H9 (cell line): ENCODE measurements at places on chromosomes 6 and 20.

DNA sequence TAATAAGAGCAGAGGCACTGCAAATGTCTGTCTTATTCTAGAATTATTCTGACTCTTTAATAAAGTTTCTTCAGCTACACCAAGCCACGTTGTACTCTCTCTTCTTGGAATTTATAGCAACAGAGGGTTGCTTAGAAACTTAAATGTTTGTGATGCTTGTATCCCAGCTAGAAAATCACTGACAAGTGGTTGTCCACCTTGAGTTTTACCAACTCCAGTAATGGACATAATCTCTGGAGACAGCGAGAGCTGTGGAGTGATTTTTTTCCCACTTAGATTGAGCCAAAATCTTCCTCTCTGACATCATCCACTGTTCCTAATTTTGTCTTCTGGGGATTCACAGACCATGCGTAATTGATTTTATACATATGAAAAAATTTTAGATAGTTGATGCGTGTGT, 8.0 kb downstream of the ECT2L start:
- DNase-seq: no peak

- DNase-seq: no peak
These were observed 5.5 kb downstream of the FOXS1 start for GRCh38 chr20:31839782-31840487.

- no peak for DNase-seq
These were observed 22.9 kb downstream of the FAM110A start for GRCh38 chr20:856361-856775.

GRCh38 chr6:155378276-155378675, 64.0 kb upstream of the TFB1M start:
- no peak for DNase-seq

DNA sequence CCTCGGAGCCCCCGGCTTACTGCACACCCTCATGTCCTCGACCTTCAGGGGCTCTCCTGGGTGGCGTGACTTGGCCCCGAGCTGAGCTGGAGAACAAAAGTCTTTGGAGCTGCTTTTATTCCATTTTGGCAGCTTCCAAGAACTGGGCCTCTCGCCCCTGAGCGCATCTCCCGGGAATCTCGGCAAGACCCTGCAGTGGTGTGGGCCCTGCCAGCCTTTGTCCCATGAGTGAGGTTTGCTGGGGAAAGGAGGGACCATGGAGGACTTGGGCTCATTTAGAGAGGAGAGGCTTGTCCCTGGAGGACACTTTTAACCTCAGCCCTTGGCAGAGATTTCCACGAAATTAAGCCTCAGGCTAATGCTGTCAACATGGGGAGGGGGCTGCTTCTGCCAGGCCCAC, 62.3 kb upstream of the SLCO4A1 start:
- DNase-seq: no peak

- DNase-seq: no peak
These were observed 3.3 kb upstream of the THEMIS start for GRCh38 chr6:127904160-127904559.

GRCh38 chr6:15504581-15505350, 158.1 kb downstream of the DTNBP1 start:
- DNase-seq: no peak

- DNase-seq: no peak
These were observed 1014.9 kb upstream of the GJE1 start for GRCh38 chr6:141117874-141118273.
